Sigmoid colon (tissue), 7 donors: ENCODE measurements at places on chromosomes 2 and 18. TPM values are rescaled to one million over a fixed set of nuclear protein-coding genes. Genes with fewer than 3 reads are reported as not detected.

The DHX57 gene
- total RNA-seq, result 15.7 TPM

DNA sequence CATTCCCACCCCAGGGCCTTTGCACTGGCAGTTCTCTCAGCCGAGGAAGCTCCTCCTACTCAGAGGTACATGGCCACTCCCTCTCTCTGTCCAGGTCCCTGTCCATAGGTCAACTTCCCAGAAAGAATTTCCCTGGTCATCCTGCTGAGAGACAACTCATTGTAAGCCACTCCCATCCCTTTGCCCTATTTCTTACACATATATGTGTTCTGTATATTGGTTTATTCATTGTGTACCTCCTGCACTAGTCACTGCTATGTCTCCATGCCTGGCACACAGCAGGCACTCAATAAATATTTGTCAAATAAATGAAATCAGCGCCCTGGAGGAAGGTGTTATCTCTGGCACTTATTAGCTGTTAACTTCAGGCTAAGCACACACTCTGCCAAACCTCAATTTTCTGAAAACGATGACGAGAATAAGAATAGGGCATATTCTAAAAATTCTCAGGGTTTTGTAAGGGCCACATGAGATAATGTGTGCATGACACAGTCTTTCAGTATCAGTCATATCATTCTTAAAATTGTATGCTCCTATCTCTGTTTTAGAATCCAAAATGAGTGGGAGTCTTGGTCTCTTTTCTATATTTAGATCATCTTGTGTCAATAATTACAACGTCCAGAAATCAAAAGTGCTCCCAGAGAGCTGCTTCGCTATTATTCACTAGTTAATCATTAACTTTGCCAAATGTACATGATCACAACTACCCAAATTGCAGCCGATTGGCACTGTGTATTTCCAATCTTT lies 198.0 kb downstream of the ALK start:
- no peak overlapping the region for H3K27ac ChIP-seq
- no peaks in the 10 kb centered on the region for H3K27me3 ChIP-seq
- H3K4me1 ChIP-seq, result no peaks in the 10 kb centered on the region
- no peaks in the 10 kb centered on the region for H3K36me3 ChIP-seq
- no peak for DNase-seq
- no peak overlapping the region for H3K4me3 ChIP-seq

DNA sequence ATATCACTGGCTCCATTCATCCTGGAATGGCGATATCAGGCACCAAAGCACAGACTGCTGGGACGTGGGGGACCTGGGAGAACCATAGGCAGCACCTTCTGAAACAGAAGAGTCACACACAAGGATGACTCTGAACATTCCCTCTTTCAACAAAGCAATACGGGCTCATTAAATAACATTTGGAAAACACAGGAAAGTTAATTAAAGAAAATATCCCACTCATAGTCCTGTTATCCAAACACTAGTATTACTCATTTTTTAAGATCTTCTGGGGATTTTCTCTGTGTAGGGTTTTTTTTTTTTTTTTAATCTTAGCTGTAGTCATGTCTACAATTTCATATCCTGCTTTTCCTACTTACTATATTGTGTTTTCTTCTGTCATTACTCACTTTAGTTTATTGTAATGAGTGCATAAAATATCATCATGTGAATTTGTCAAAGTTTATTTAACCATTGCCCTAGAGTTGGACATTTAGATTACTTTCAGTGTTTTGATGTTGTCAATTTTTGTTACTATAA lies 70.0 kb upstream of the SP3 start:
- DNase-seq, result peak; percentile 29
- H3K4me3 ChIP-seq, result no peak overlapping the region
- H3K27ac ChIP-seq, result no peak overlapping the region
- no peaks in the 10 kb centered on the region for H3K4me1 ChIP-seq

The ACMSD gene
- not detected for total RNA-seq

- DNase-seq, result no peak
- no peaks in the 10 kb centered on the region for H3K27me3 ChIP-seq
- no peak overlapping the region for H3K4me3 ChIP-seq
- no peaks in the 10 kb centered on the region for H3K36me3 ChIP-seq
Measured at GRCh38 chr2:47456851-47457250, 53.9 kb downstream of the MSH2 start.

GRCh38 chr18:75497576-75498235 lies 70.2 kb upstream of the SMIM21 start:
- peaks cover 16% of the 10 kb centered on the region for H3K4me1 ChIP-seq
- no peak overlapping the region for H3K27ac ChIP-seq
- H3K36me3 ChIP-seq, result no peaks in the 10 kb centered on the region
- no peak for DNase-seq

The TAF4B gene
- total RNA-seq, result 8.1 TPM

The DAPL1 gene
- 4.1 TPM for total RNA-seq

GRCh38 chr2:222671259-222672067 lies at the start of gene MOGAT1:
Gene MOGAT1 (plus strand): TSS chr2:222671658. CDS start chr2:222671786, 128 bp downstream.
- no peaks in the 10 kb centered on the region for H3K27me3 ChIP-seq
- H3K4me3 ChIP-seq, result peak within 1 kb of the TSS; percentile 40
- no peak within 1 kb of the TSS for H3K27ac ChIP-seq
- H3K36me3 ChIP-seq, result no peaks in the 10 kb centered on the region
- H3K4me1 ChIP-seq, result peaks cover 10% of the 10 kb centered on the region
